Psoas muscle (tissue), 8 donors: ENCODE measurements at places on chromosomes 1 and 21. TPM values are rescaled to one million over a fixed set of nuclear protein-coding genes. Genes with fewer than 3 reads are reported as not detected.

DNA sequence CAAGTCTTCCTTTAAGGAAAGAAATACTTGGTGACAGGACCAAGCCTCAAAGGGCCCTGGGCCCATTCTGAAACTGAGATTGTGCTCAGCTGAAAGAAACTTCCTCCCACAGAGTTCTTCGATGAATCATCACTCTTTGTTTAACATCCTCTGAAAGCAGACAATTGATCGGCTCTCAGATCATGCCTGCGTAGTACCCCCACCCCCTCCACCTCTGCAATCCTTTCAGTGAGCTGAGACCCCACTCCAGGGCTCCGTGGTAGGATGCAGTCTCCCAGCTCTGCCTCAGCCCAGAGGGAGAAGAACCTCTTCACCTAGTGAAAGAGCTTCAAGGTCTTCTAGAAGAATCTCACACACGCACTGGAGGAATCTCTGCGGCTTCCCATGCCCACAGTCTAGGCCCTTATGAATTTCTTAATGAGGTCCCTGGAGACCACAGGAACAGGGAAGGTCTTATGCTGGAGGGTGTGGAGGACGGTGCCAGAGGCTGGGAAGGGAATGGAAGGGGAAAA is 104.9 kb upstream of the SOD1 start:
- DNase-seq, result no peak

DNA sequence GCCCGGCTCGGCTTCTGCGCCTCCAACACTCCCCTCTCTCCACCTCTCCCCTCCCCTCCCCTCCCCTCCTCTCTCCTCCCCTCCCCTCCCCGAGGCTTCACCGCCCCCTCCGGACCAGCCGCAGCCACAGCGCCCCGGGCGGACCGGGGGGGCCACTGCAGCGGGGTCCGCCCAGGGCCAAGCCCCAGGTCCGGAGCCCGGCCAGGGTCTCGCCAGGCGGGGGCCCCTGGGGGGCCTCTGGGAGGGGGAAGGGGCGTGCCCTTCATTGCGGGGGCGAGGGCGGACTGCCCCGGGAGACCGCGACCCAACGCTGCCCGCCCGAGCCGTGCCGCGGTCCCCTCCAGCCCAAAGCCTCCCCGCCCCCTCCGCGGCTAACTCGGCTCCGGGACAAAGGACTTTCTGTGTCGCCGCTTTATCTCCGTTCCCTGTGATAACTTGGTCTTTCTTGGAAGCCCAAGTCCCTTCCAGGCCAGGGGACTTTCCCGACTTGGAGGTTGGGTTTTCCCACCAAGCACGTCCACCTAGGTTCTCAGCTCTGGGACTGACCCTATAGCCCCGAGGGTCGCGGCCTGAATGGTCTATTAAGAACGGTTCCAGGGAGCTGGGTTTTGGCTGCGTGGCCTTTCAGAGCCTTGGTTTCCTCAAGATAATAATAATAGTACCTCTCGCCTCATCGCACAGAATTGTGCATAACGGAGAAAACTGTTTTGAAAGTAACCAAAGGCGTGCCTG is at the start of gene UBQLN4:
UBQLN4 (minus strand) TSS at position 31 of the 732 bp plus-strand sequence. CDS start 97 bp downstream, outside the sequence.
- DNase-seq, result peak; percentile 95

The SELENBP1 gene
- 12.7 TPM for polyA plus RNA-seq

- DNase-seq, result no peak
These were observed 28.6 kb upstream of the NADK start for GRCh38 chr1:1806890-1807289.

- DNase-seq, result no peak
These were observed 36.7 kb downstream of the ATP1A1 start for GRCh38 chr1:116409751-116410191.

The SLC25A34 gene
- polyA plus RNA-seq, result 7.5 TPM

The SMIM1 gene
- polyA plus RNA-seq, result 0.60 TPM

DNA sequence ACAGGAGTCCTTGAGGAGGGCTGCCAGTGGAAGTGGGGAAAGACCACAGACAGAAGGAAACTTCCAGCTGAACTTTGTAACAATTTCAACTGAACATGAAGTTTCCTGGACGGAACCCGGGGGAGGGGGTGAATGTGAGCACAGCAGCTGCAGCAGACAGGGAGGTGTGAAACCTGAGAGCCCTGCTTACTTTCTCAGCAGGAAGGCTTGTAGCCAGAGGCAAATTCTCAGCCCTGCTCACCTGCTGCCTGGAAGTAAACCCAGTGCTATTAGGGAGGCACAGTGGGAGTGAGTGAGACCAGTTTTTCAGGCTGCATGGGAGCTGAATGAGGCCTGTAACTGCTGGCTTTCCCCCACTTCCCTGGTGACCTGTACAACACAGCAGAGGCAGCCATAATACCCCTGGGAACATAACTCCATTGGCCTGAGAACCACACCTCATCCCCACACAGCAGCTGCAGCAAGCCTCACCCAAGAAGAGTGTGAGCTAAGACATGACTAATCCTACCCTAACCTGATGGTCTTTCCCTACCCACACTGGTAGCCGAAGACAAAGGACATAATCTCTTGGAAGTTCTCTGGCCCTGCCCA is 9.6 kb upstream of the SPRR2F start:
- DNase-seq, result peak; percentile 4

The HEYL gene
- polyA plus RNA-seq, result 3.2 TPM

- no peak for DNase-seq
These were observed 126.4 kb downstream of the LRRC7 start for GRCh38 chr1:69693921-69694675.

DNA sequence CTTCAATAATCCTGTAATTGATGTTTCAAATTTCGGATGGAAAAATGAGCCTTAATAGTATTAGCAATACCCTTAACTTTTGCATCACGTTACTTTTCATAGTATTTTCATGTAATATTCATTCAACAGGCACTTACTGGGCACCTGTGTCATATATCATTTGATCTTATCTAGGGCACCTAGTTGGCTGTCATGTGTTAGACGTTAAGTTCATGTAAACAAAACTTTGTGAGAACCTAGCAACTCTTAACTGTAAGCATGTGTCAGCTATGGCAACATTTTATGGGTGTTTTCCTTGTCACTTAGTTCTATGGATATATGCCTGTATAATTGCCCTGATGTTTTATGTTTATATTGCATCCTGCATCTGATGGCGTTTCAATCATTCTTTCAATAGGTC is 777 bp downstream of the LAMC2 start:
- DNase-seq, result no peak

- no peak for DNase-seq
These were observed 5.1 kb upstream of the RCAN1 start for GRCh38 chr21:34619841-34620665.

DNA sequence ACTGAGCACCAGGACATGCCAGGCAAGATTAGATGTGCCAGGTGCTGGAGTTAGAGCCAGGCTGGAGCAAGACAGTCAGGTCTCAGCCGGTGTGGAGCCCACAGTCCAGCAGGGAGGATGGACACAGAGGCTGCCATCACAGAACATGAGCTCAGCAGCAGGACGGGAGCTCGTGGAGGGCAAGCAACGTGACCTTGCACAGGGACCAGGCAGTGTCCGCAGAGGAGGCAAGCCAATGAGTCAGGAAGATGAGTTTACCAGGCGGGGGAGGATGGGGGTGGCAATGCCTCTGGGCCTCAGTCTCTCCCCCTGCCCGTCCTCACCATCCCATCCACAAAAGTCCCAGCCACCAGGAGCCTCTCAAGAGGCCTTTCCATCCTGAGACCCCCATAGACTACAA is 20.7 kb upstream of the ZC3H12A start:
- DNase-seq, result no peak

The DPT gene
- 8.5 TPM for polyA plus RNA-seq

DNA sequence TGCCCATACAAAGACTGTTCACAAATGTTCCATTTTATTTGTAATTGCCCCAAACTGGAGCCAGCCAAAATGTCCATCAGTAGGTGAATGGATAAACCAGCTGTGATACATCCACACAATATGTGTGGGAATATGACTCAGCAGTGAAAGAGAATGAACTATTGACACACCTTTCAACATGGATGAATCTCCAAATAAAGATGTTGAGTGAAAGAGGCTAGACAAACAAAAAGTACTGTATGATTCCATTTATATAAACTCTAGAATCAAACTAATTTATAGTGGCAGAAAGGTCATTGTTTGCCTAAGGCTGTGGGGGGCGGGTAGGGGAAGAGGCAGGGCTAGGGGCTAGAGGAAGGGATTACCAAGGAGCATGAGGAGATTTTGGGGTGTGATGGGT is 4.5 kb downstream of the DHCR24 start:
- DNase-seq, result no peak

DNA sequence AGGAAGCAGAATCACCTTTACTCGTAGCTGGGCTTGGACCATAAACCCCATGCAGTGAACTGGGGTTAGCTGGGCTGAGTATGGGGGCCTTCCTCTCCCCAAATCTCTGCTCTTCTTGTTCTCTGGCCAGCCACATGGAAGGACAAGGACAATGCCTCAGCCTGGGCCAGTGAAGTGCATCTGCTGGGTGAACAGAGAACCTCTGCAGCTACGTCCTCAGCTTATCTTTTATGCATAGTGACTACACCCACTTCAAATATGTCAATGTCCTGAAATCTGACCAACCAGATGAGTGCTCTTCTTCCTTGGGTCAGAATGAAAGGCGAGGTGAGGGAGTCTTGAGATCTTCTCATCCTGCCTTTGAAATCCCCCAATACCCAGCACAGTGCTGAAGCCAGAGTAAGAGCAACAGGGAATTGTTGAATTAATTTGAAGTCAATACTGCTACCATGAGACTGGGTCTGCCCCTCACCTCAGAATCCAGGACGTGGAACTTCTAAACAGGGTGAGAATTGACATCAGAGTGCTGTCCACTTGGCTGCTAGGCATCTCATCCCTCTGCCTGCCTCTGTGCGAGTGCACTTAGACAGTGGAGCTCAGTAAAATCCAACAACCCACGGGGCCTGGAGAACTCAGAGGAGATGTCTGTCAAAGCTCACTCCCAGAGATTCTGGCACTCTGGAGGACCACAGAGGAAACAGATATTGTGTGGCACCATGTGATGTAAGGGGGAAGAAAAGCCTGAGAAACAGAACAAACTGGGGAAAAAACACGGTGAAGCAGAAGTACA is 99.0 kb downstream of the IER5 start:
- no peak for DNase-seq

The LAD1 gene
- polyA plus RNA-seq, result 0.23 TPM

- no peak for DNase-seq
These were observed 47.3 kb upstream of the BCL10 start for GRCh38 chr1:85323770-85324169.

GRCh38 chr1:16173447-16174260 is 17.8 kb upstream of the EPHA2 start:
- DNase-seq, result no peak

GRCh38 chr1:2236695-2237677 is 8.9 kb downstream of the SKI start:
- DNase-seq, result no peak

- DNase-seq, result no peak
These were observed 591 bp downstream of the MRPL37 start for GRCh38 chr1:54200519-54200997.

DNA sequence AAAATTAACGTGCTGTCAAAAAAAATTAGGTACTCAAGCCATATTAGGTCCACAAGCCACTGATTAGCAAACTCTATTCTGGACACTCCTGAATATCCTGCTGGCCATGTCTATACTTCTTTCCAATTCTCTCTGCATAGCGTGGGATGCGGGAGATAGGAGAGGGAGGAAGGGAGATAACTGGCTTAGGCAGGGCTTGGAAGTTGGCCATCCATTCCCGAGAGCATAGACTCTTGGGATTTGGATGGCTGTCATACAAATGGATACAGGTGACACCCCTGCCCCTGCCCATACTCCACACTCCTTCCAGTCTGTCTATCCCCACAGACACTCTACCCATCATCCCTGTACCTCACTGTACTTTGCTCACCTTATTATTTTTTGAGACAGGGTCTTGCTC is 2.3 kb upstream of the PRELP start:
- no peak for DNase-seq

The PROK1 gene
- 0.68 TPM for polyA plus RNA-seq

DNA sequence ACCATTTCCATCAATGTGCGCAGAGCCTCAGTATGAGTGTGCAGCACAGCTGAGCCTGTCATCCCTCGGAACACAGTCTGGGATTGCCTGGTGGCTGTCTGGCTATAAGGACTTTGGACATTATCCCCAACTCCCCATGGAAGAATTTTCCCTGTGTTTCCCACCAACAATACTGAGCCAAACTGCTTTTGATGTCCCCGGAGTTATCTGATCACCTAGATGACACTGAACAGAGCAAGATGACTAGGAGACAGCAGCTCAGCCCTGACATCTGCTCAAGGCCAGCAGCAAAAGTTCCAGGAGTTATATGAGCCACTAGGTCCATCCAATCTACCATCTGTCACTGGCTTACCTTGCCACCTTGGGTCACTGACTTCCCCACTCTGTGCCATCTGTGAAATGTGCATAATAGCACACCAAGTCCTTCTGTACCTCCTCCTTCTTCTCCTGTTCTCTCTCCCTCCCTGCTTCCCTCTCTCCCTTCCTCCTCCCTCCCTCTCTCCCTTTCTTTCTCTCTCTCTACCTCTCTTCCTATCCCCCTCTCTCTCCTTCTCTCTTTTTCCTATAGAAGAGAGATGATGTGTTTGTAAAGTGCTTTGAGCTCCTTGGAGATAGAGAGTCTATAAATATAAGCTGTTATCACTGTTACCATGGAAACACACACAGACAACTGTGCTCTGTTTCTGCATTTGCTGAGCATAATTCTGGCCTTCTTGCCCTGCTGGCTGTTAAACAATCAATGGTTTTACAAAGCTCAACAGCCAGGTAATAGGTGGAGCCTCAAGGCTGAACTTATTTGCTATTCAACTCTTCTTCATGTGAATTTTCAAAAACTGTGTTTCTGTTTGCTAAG is 19.7 kb upstream of the ATP1B1 start:
- DNase-seq, result no peak

- DNase-seq, result no peak
These were observed 16.1 kb downstream of the CNR2 start for GRCh38 chr1:23897083-23897482.

The TRIM63 gene
- polyA plus RNA-seq, result 369 TPM

The PRKCZ gene
- 0.40 TPM for polyA plus RNA-seq

GRCh38 chr1:107691540-107691939 is 273.4 kb downstream of the VAV3 start:
- no peak for DNase-seq

GRCh38 chr1:89355056-89355455 is 8.8 kb upstream of the GBP6 start:
- no peak for DNase-seq

GRCh38 chr1:169163059-169163458 is 56.6 kb downstream of the ATP1B1 start:
- DNase-seq, result no peak

The ENAH gene
- 38.8 TPM for polyA plus RNA-seq

DNA sequence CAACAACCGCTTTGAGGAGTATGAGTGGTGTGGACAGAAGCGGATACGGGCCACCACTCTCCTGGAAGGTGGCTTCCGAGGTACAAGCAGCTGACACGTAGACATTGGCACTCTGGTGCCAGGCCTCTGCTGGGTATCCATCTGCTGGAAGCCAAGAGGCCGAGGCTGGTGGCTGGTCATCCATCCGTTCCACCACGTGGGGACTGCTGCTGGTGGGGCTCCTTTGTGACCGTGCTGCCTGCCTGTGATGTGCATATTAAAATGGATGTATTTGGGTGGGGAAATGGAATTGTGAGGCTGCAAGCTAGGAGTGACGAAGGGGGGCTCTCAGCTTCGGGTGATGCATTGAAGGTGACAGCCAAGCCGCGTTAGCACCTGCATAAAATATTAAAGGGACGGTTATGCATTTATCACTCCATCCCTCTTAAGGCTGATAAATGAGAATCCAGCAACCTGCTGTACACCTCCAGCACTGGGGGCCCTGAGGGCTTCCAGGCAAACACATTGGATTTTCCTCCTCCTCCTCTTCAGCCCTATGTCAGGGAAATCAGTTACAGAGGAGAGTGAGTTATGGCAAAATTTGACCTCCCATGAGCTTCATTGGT is 38.1 kb downstream of the TMEM53 start:
- DNase-seq, result no peak
